HL-60 (cell line): ENCODE measurements at places on chromosomes 6 and 20.
A peak's percentile ranks its signal among the peaks of the same experiment; 100 is the strongest.

DNA sequence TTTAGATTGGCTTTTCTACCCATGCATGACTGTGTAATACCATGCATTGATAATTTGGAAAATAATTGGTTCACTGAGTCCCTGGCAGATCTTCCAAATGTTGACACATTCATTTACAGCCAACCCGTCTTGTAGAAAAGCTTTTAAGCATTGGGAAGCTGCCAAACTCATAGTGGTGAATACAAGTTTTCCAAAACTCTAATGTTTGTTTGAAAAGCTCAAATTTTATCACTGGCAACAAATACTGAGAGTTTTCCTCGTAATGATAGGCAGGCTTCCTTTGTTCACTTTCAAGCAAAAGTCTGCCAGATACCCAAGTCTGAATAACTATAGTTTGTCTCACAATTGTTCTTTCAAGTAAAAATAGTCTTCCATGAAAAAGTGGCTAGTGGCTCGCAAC, 143.0 kb downstream of the FIG4 start:
- DNase-seq = no peak

DNA sequence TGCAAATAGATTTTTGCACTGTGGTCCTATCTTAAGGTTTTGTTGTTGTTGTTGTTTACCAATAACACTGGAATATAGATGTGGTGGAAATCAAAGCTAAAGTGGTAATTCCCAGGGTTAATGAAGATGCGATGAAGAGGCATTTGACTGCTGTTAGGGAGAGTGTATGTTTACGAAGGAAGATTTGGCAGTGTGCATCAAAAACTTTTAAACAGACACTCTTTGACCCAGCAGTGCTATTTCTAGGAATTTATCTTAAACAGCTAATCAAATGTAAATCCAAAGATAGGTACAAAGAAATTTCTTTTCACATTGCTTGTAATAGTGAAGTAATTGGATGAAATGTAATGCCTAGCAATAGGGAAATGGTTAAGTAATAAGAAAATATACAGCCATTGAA, 34.0 kb downstream of the KDM1B start:
- DNase-seq = no peak

DNA sequence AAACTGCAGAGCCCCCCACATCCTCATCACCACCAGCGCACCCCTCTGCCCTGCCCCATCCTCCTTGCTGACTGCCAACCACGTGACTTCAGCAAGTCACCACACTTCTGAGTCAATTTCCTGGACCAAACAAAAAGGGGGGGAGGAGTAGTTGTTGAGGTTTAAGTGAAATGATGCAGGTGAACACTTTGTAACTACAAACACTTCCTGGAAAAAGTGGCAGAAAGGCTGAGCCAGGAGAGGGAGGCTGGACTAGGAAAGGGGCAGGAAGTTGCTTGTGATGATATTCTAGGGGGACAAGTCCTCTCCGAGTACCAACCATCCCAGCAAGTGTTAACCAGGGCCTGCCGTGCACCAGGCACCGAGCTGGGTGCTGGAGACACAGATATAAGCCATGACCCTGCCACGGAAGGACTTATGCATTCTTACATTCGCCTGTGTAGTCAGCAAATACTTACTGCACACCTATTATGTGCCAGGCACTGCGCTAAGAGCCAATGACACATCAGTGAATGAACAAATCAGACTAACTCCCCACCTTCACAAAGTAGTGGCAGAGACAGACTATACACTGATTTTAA, 67.3 kb downstream of the PREX1 start:
- peak; percentile 65 for DNase-seq

DNA sequence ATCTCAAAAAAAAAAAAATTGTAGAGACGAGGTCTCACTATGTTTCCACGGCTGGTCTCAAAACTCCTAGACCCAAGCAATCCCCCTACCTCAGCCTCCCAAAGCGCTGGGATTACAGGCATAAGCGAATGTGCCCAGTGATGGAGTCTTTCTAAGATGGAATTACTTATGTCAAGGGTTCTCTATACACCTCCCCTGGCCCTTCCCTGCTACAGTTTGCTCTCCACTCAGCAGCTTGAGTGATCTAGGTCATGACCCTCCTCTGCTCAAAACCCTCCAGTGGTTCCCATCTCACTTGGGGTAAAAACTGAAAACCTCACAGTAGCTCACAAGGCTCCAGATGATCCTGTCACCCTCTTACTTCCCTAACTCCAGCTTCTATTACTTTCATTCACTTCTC, 1.8 kb upstream of the DNPH1 start:
- DNase-seq = no peak

- no peak for DNase-seq
These were observed 120.4 kb downstream of the BCAS1 start for GRCh38 chr20:53950031-53950430.

GRCh38 chr6:117960877-117961276, 53.8 kb downstream of the SLC35F1 start:
- no peak for DNase-seq

DNA sequence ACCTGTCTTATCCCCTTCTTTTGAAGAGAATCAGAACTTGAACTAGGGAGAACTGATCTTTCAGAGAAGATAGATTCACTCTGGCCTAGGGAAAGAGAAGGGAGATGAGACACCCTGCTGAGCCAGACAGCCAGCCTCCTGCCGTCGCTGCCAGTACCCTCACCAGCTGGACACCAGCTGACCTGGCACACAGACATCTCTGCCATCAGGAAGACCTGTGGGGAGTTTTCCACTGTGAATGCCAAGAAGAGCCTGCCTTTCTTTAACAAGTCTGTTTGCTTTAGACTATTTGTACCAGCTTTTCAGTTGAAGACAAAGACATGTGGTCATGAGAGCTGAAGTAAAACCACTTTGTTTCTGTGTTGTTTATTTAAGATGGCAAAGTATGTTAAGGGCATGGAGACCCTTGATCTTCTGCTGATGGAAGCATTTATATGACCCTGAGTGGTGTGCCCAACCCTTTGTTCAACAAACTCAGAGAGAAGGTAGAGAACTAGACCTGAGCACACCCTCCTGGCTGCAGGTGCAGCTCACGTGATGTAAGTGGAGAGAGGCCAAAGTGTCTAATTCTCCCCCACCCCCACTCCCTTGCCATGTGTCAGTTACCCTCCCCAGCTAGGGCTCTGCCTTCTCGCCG, 82.3 kb upstream of the SLC24A3 start:
- DNase-seq = no peak

DNA sequence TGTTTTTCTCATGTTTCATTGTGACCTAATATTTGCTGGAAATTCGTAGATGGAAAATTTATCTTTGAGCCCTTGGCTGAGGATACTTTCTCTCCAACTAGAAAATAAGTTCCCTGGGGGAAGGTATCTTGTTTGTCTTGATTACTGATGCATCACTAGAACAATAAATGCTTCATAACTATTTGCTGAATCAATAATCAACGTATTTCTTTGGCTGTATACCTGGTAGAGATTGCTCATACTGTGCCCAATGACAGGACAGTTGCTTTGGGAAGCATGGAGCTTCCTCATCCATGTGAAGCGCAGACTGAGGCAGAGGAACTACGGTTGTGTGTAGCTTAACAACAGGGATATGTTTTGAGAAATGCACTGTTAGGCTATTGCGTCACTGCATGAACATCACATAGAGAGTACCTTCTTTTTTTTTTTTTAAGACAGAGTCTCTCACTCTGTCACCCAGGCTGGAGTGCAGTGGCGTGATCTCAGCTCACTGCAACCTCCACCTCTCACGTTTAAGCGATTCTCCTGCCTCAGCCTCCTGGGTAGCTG, 34.2 kb upstream of the RPN2 start:
- DNase-seq = peak; percentile 65

- DNase-seq = no peak
These were observed 132.1 kb upstream of the CNR1 start for GRCh38 chr6:88298066-88298845.

DNA sequence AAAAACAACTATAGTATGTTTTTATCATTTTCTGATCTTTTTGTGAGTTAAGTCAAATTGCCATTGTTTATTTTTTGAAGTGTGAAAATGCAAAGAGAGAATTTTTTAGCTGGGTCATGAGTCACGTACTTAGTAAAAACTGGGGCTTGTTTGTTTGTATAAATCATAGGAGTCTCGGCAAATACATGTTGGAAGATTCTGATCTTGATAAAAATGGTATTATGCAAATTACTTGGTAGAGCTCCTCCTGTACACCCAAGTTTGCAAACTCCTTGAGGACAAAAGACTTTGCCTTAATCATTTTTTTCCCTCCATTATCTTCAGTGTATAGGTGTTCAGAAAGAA, 25.8 kb downstream of the TBPL1 start:
- DNase-seq = no peak

DNA sequence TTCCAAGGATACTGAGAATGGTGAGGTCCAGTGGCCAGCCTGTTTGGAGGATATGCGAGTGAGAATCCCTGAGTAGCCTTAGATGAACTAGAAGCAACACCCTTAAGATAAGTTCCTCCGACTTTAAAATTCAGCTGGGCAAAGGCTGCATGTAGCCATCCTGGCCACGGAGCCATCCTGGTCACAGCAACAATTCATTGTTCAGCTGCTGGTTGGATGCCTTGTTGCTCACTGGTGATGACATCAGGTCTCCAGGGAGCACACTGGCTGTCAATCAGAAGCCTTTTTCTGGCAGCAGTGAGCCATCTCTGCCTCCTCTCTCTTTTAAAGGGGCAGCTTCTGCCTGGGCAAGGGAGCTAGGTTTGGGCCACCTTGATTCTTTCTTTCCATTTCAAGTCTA, 22.4 kb upstream of the RIMS4 start:
- DNase-seq = no peak

DNA sequence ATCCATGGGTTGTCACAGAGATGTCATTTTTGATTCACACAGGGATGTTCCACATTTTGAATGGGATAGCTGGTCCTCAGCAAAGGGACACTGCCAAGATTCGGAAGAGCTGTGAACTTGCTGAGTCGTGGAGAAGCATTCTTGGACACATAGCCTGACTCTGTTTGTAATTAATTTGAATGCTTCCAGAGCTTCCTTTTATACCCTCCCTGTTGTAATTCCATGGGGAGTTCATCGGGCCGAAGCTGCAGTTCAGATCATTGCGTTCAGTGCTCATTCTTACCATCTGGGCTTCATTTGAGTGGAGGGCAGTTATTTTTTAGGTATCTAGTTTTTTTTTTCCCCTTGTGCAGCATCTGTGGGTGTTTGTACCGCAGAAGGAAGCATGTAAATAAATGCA, 126.5 kb downstream of the SLC24A3 start:
- no peak for DNase-seq

- no peak for DNase-seq
These were observed 1279.0 kb upstream of the MAP3K7 start for GRCh38 chr6:91865889-91866288.

GRCh38 chr6:121430514-121431460, 4.7 kb upstream of the GJA1 start:
- DNase-seq = no peak

DNA sequence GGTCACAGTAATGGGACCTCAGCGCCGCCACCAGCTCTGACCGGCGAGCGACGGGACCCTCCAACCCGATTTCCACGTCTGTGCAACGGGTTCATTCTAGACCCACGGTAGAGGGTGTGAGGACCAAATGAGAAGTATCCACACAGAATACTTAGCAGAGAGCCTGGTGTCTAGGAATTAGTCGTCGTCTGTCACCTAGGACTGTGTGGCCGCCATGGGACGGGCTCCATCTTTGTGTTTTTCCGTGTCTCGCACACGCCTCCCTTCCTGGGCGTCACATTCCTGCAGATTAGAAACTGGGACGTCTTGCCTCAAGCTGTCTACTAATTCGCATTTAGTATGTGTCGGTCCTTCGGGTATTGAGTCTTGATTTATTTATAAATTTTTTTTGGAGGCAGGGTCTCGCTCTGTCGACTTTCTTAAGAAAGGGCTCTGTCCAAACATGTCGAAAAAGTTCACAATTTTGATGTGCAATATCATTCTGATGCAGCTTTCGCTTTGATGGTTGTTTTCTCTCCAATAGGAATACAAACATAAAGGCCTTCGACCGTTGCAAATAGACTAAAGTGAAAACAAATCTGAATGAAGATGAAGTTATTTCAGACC, 563 bp downstream of the MGME1 start:
- DNase-seq = no peak

DNA sequence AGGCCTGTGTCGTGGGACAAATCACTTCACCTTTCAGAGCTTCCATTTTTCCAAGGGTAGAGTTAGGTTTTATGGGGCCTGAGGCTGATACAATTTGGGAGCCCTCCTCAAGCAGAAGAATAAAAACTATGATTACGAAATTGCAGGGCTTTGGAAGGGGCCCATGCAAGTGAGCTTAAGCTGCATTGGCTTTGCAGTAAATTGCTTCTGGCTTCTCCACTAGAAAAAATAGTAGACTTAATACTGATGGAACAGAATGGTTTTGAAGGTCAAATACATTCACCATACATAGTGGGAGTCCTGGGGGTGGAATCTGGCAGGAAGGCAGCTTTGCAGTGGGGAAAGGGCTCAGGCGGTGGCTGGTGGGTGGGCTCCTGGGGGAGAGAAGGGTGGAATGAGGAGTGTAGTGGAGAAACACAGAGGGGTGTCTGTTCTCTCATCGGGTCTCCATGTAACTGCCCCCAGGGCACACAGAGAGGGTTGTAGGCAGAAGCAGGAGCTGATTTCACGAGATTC, 55.9 kb upstream of the RNF24 start:
- DNase-seq = no peak

GRCh38 chr20:62925420-62926228, 681 bp downstream of the DIDO1 start:
- DNase-seq = no peak

DNA sequence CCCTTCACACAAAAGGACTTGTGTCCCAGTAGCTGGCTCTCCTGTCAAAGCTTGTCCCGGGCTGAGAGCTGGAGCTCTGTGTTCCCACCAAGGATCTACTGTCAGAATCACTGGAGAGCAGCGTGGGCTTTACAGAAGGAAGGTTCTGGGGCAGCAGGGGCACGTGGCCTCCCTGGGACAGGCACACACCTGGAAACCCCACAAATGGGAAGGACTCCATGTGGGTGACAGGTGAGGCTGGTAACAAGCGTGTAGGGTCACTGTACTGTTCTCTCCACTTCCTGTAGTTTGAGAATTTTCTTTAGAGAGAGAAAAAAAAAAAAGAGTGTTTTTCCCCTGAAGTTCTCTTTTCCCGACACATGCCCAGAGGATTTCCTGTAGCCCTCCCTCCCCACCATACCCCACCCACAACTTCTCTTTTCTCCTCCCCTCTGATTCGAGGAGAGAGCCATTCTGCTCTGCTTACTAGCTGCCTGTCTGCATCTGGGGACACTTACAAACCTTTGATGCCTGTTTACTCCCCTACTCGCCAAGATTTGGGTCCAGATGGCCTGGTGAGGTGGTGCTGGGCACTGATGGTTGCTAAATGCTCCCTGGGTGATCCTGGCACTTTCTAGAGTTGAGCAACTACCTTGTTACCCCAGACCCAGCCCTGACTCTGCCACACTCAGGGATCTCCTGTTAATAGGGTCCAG, 84.1 kb upstream of the SIRPA start:
- peak; percentile 91 for DNase-seq
